ENCODE measurements at places on chromosomes 5 and 9.

- no peak for DNase-seq
Observed at GRCh38 chr5:154076240-154076922, 37.6 kb downstream of the MFAP3 start.

GRCh38 chr5:2718115-2718514, 33.4 kb downstream of the IRX2 start:
- DNase-seq: no peak

DNA sequence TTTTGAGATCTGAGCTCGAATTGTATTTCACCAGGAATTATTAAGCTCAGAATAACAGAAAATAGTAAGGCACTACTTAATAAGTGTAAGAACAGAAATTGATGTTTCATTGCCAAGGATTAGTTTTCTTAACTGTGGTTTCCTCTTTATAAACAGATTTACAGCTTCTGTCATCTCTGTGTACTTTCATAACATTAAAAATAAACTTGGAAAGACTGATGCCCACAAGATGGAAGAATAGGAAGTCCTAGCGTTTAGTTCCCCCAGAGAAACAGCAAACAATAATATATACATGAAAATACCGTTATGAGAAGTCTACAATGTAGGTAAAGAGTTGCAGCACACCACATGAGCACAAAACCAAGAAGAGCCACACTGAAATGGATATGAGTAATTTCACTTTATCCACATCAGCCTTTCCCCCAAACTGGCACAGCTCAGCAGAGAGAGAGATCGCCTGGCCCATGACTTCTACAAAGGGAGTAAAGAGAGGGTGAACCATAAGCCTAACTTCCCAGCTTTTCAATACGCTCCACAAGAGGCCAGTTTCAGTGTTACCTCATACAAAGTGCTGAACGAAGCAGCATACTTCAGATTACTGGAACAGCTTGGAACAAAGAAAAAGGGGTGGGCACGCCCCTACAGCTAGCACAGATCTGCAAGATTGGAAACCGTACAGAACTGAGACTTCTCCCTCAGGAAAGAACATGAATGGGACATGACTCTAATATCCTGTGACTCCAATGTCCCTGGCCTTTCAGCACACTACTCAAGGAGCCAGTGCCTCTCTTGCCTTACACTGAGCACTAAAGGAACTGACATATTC, 75.4 kb downstream of the EMB start:
- DNase-seq: no peak

DNA sequence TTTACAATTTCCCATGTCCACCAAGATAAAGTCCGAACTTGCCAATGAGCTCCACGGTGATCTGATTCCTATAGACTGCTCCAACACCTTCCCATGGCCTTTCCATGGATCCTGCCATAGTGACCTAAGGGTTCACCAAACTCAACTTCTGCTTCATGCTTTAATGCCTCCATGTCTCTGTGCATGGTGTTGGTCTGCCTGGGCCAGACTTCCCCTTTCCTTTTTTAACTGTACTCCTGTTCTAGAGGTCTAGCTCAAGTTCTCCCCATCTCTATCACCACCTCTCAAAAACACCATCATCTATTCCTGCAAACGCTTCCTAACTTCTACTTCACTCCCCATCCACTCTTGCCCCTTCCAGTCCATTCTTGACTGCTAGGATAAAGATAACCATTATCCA, 14.8 kb upstream of the SMARCA2 start:
- no peak for DNase-seq

DNA sequence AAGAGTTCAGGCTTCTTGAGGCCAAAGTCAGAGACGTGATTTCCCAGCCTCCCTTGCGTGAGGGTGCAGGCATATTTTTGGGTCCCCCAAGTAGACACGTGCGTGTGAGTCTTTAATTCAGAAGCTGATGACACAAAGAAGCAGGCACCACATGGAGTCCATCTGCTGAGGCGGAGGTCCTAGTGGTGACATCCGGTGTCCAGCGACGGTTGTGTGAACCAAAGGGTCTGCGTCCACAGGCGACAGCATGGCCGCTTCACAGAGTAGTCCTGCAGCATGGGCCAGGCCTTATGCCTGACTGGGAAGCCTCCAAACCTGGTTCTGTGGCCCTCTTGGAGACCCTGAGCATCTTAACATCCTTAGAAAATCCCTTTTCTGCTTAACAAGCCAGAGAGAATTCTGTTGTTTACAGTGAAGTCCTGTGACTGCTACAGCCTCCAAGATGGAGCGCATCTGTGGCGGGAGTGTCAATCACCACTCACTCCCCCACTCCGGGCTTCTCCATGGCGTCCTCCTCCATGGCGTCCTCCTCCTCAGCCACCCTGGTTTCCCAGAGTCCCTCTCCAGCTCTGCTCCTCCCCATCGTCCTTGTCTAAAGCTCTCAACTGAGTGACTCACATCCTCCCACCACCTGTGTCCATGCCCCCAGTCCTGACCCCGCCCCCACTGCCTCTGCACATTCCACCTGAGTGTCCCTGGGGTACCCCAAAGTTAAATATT, 133.8 kb downstream of the PAX5 start:
- DNase-seq: no peak

DNA sequence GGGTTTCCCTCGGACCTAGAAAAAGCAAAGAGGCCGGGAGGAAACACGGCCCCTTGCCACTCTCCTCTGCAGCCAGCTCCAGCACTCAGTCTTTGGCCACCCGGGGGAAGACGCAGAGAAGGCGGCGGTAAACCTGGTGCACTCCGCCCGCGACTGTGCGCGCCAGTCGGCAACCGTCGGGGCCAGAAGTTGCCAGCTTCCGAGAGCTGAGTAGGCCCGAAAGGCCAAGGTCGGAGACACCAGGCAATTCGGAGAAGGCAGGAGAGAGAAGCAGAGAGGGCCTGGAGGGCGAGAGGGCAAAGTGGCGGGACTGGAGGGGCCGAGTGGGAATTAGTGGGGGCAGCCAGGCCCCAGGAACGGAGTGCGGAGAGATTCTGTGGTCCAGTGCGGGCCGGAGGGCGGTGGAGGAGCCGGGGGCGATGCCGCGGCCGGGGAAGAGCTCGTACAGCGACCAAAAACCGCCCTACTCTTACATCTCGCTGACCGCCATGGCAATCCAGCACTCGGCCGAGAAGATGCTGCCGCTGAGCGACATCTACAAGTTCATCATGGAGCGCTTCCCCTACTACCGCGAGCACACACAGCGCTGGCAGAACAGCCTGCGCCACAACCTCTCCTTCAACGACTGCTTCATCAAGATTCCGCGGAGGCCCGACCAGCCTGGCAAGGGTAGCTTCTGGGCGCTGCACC, at the start of gene FOXB2:
FOXB2 (plus strand) TSS at position 420 of the 690 bp plus-strand sequence; CDS start at position 420, 0 bp downstream.
- DNase-seq: no peak

GRCh38 chr9:27861887-27862286, 288.6 kb upstream of the C9orf72 start:
- peak; percentile 11 for DNase-seq

GRCh38 chr9:136225748-136226679, 19.6 kb downstream of the QSOX2 start:
- no peak for DNase-seq

DNA sequence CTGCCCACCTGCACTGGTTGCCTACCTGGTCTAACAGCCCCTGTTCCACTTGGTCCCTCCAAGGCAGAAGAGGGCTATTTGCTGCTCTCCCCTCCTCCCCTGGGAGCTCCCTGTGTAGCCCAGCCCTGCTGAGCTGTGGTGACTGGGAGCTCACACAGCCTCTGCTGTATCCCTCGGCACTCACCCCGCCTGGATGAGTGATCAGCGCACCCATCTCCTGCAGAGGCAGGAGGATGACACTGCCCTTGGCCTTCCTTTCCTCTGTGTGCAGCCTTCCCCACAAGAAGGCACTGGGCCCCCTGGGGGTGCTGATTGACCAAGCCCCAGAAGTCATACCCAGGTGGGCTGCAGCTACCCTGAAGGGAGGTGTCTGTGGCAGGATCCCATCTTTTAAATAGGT, 134.2 kb downstream of the ADAMTS2 start:
- DNase-seq: no peak

DNA sequence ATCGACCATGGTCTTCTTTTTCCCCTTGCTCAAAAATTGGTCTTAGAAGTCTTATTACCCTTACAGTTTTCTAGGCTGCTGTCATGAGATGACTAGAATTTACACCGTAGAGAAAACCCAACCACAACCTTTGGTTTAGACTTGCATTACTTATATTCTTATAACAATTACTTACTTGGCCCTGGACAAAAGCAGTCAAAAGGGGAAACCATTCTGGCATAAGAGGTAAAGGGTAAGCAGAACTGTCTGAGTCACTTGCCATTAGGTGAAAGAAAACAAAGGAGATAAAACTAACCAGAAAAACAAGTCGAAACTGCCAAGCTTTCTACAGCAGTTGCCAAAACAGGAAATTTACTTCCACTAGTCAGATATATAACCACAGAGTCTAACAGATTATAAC, 17.9 kb downstream of the TMEM245 start:
- no peak for DNase-seq

GRCh38 chr9:126614088-126614454, 343 bp downstream of the LMX1B start:
- no peak for DNase-seq

GRCh38 chr5:60597572-60598320, 102.2 kb downstream of the DEPDC1B start:
- no peak for DNase-seq

- DNase-seq: no peak
Observed at GRCh38 chr5:156631005-156631404, 219.1 kb upstream of the PPP1R2B start.

DNA sequence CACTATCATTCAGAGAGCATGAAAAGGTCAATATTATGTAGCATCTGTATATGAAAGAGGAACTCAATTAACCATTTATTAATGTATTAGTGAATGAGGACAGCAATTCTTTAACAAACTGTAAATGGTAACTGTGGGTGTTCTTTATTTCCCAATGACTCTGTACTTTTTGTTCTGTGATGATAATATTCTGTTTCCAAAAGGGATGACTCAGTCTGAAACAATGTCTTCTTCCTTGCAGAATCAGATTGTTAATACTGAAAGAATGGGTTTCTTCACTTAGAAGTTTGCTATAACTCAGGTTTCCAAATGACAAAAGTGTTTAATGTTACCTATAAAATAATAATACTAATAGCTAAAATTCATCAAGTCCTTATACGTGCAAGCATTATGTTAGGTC, 1518.7 kb upstream of the WWC1 start:
- peak; percentile 2 for DNase-seq

- no peak for DNase-seq
Observed at GRCh38 chr5:74240783-74241750, 399.5 kb downstream of the ENC1 start.

DNA sequence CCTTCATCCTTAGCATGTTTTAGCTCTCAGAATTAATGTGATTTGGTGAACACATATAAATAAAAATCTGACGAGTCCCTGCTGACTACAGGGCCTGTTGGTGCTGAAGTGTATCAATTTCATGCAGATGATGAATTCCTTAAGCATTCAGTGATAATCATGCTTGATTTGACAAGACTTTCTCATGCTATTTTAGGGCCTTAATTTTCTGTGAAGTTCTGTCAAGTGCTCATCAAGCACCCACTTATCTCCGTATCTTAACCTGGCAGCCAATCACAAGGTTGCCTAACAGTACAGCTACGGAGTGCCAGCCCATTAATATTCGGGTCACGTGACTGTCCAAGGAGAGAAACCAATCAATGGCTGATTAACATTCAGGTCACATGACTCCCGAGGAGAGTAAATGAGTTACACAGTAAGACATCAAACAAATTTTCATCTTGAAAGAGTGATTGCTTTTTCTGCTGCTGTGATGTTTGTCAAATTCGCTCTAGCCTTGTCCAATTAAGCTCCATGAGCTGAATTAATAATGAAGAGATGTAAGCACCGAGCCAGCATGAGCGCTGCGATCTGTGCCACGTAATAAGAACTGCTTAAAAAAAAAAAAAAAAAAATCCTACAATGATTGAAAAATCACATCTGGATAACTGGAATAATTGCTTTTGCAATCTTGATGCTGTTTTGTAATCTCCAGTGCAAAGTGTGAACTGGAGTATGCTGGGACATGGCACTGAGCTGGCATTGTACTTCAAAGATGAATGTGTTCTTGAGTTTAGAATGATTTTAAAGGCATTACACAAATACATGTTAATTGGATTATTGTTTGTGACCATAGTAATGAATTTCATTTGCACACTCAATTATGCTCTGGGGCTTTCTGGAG, 104.3 kb upstream of the SPATA31D4 start:
- DNase-seq: no peak

- DNase-seq: no peak
Observed at GRCh38 chr5:158928404-158928803, 171.3 kb downstream of the EBF1 start.

- peak; percentile 45 for DNase-seq
Observed at GRCh38 chr5:54520438-54520846, 2.9 kb downstream of the SNX18 start.

DNA sequence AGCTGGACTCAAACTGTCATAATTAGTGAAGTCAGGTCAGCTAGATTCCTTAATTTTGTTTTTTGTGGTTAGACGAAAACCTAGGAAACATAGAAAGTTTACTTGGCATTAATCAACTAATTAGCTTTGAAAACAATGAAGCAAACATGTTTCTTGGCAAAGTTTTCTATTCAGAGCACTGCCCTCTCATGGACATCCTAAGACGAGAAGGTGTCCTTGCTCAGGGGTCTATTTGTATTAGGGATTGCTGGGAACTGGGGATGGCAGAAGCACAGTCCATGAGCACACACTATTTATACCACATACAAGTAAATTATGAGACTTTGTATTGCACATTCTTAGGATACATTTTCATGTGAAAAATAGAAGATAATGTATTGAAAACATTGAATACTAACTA, 49.7 kb downstream of the POC5 start:
- no peak for DNase-seq

DNA sequence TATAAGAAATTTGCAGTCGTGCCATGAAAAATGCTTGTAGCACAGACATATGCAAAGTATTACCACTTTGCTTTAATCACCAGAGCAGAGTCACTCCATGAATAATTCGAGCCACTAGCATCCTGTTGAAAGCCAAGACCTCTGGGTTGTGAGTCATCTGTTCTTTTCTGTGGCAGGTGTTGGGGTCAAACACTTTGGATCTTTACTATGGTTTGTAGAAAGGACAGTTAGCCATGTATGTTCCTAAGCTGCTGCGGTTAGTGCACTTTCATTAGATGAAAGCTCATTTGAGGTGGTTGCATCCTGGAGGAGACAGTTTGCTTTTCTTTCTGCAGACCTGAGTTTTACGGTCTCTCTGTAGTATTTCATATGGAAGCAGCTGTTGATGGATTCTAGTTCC, 223.7 kb downstream of the DMRT2 start:
- DNase-seq: no peak

GRCh38 chr5:150918613-150919012, 13.8 kb upstream of the ZNF300 start:
- no peak for DNase-seq

DNA sequence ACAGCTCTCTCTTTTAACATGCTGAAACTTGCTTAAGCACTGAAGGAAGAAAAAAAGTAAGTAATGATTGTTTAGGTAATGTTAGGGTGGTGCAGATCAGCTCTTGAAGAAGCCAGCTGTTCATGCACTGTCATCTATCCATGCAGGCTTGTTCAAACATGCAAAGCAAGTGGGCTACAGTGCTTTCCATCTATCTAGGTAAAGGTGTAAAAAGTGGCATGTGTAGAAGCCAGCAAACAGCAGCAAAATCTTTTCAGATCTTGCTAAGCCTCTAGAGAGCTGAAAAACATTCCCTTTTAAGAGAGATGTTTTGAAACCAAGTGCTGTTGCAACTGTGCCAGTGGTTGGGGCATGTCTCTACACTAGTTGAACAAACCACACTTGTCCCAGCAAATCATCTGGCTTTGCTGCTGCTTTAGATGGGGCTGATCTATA, 214.4 kb downstream of the EFNA5 start:
- DNase-seq: no peak

- DNase-seq: no peak
Observed at GRCh38 chr9:108163321-108164005, 673.9 kb upstream of the KLF4 start.
